ENCODE measurements at places on chromosomes 7 and 10.
A peak's percentile ranks its signal among the peaks of the same experiment; 100 is the strongest.

- DNase-seq = no peak
These were observed 116.6 kb upstream of the MACROH2A2 start for GRCh38 chr10:69936091-69936490.

DNA sequence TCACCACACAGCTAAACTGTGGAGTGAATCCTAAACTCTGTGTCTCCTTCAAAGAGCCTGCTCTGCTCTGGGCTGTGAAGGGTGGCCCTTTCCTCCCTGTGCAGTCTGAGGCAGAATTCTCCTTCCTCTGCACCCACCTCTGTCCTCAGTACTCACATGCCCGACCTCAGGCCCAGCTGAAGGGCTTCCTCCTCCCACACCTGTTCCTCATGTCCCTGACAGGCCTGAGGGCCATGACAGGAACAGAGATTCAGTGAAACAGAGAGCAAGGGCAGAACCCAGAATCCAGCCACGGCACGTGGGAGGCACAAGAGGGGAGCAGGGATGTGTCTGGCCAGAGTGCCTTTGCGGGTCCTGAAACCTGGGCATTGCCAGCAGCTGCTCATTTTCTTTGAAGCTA, 13.9 kb downstream of the CREB3L2 start:
- no peak for DNase-seq

GRCh38 chr10:73810735-73811465, 498 bp downstream of the NDST2 start:
- peak; percentile 43 for DNase-seq

DNA sequence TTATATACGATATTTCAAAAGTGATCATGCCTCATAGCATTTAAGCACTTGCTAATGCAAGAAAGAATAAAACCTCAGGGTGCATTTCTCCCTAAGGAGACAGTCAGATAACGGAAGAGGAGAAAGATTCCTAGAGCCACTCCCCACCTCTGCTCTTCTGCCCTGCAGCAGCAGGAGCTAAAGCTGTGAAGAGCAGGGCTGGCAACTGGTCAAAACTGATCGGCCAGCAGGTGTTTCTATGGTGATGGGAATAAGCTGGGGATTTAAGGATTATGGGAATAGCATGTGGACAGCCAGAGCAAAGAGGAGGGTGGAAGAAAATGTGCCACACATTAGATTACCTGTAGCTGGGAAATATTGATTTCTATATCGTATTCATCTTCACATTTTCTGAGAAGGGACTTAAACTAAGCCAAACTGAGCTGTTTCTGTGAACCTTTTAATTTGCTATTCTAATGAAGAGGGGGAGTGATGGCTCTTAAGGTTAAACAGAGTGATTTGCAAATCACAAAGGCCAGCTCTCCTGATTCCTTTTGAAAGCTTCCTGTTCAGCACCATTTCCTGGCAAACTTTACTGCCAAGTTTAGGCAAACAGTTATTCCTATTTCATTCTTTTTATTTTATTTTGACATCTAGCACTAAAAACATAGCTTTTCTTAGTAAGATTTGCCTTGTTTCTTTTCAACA, 268.9 kb upstream of the PFKP start:
- no peak for DNase-seq

- no peak for DNase-seq
These were observed 536.4 kb downstream of the XPNPEP1 start for GRCh38 chr10:109386921-109387320.

- no peak for DNase-seq
These were observed 158.6 kb downstream of the TMEM178B start for GRCh38 chr7:141232286-141233051.

DNA sequence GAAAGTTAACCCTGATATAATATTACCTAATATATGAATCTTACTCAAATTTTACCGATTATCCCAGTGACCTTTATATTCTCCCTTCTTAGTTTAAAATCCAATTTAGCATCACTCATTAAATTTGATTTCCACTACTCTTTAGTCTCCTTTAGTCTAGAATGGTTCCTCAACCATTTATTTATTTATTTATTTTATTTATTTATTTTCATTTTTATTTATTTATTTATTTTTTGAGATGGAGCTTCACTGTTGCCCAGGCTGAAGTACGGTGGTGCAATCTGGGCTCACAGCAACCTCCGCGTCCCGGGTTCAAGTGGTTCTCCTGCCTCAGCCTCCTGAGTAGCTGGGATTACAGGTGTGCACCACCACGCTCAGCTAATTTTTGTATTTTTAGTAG, 92.8 kb downstream of the LCOR start:
- no peak for DNase-seq

DNA sequence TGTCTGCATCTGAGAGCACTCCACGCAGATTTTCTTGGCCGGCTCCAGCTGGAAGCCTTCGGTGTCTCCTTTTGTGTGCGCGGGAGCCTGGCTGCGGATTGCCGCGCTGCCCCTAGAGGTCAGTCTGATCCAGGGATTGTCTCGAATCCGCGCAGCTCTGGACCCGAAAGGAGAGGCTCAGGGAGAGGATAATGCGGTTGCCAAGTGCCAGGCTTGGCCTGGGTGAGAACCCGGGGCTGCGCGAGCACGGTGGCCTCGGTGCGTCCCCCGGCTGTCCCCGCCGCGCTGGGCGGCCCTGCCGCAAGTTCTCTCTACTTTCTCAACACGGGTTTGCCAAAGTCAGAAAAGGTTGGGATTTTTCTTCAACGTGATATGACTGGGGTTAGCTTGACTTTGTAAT, 140.9 kb downstream of the ADCYAP1R1 start:
- DNase-seq = peak; percentile 0

- DNase-seq = no peak
These were observed 277.4 kb downstream of the ARL4A start for GRCh38 chr7:12964836-12965235.

DNA sequence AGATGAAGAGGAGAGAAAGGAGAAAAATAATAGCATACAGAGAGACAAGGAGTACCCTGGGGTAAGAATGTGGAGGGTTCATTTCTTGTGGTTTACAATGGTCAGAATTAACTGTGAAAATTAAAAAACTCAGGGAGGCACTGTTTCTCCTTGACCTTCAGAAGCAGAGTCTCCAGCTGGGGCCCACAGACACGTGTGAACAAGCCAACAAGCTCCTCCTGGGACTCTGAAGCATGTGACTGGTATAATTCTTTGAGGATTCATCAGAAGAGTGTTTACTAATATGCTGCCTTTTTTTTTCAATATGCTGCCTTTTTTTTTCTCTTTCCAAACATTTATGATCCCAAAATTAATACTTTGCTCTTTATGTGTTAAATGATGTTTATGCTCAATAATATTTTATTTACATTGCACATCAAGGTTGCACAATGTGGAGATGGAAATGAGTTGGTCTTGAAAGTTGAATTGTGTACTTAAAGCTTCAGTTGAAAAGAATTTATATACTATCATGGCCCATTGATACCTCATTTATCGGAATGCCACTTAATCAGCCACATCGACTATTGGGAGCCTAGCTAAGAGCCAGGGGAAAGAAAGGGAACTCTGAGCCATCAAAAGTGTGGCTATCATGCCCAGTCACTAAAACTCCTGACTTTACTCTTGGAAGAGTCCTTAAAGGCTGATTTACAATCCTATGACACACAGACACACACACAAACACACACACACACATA, 134.7 kb upstream of the RHOBTB1 start:
- no peak for DNase-seq

- no peak for DNase-seq
These were observed 173.3 kb downstream of the SLIT1 start for GRCh38 chr10:97012470-97012869.

- no peak for DNase-seq
These were observed 149.8 kb upstream of the STEAP4 start for GRCh38 chr7:88456490-88456889.

- peak; percentile 31 for DNase-seq
These were observed 975 bp downstream of the GLCCI1 start for GRCh38 chr7:7969306-7970236.

DNA sequence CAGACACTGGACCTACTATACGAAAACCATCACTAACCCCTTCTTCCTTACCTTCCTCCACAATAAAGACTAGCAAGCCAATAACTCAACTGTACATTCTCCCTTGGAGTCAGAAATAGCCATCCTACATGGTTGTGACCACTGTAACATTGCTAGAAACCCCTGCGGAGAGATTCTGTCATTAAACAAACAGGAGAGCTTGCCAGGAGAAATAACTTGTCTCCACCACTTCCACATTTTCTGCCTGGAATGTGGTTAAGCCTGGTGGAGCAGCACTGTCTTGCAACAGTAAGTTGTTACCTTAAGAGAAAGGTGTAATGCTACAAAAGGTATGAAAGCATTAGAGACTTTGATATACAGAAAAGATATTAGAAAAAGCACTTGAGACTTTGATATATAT, 45.8 kb downstream of the THSD7A start:
- DNase-seq = no peak

- DNase-seq = no peak
These were observed 378.6 kb downstream of the REEP3 start for GRCh38 chr10:63899673-63900300.

DNA sequence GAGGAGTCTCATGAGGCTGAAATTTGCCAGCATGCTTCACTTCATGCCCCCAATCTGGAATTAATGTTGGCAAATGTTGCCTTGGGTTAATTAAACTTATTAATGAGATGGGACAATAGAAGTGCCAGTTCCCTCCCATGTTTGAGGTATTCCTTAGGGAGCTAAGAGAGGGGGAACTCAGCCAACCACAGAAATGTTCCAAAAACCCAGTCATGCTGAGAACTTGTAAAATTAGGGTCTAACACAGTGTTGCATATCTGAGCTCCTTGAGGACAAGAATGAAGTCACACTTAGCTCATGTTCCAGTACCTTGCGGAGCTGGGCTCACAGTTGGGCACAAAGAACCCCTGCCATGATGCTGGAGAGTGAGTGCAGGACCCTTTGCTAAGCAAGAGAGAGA, 89.4 kb downstream of the OAT start:
- DNase-seq = no peak

DNA sequence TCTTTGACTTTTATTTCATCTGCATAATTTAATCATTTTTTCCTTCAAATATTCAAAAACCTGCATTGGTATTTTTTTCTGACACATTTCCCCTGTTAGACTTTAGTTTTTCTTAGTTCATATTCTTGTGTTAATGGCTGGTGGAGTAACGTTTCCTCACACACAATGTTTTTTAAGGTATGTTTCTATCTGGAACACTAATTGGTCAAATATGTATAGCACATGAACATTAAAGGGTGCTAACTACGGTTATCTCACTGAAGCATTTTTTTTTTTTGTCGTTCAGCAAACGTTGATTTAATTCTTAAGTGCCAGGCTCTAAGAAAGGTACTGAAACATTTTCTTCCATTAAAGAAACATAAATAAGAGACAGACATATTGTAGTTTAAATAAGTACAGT, 87.7 kb downstream of the PTPRZ1 start:
- no peak for DNase-seq

DNA sequence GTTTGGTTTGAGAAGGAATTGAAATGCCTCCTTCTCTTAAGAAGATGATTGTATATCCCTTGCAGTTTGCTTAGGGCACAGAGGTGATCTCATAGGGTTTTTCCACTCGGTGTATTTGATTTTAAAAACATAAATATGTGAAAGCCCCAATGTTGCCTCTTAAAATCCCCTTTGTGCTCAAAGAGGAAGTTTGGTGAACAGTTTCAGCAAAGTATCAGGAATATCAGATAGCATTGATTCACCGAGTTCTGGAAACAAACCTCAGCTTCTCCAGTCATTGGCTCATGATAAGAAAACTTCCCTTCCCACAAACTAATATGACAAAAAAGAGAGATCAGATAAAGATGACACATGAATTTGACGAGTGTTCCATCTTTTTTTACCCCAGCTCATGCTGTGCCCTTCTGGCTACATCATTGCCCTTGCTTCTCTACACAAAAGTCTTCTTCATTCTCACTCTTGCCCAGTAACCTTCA, 20.1 kb upstream of the SMNDC1 start:
- DNase-seq = no peak

GRCh38 chr10:12906051-12906541, 95.4 kb downstream of the CCDC3 start:
- DNase-seq = no peak

- no peak for DNase-seq
These were observed 56.4 kb downstream of the MYPN start for GRCh38 chr10:68165643-68166042.

GRCh38 chr10:32327364-32327691, 19.6 kb downstream of the EPC1 start:
- DNase-seq = no peak

DNA sequence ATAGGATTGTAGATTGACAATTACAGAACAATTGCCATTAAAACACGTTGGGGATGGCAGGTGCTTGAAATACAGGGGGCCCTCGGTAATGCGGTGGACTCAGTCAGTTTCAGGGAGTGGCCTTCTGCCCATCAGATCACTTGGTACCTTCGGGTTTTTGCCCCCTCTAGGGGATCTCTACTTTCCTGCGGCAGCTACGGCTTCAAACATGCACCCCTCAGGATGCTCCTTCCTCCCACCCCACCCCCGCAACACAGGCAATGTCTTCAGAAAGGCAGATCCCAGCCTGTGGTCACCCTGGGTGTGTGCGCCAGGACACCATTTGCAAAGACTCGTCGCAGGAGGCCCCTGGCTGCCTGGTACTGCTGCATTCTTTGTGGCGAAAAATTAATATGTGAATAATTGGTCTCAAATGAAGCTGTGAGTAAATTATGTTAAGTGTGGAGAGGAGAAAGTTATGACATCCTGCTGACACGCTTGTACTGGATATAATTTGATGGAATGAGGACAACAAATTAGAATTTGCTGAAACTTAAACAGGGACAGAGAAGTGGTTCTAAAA, 431.0 kb upstream of the MKI67 start:
- no peak for DNase-seq

DNA sequence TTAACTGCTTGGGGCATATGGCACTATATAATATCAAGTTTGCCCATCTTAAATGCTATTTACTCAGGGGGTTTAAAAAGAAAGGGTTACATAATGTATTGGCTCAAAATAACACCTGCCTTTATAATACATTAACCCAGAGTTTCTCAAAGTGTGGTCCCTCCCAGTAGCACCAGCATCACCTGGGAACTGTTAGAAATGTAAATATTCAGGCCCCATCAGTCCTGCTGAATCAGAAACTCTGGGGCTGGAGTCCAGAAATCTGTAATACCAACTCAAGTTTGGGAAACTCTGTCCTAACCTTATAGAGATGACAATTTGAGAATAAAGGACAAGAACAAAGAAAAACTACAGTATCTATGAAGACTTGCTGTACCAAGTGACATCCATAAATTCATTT, 270.7 kb downstream of the PARD3 start:
- no peak for DNase-seq

- no peak for DNase-seq
These were observed 29.3 kb downstream of the PLEKHS1 start for GRCh38 chr10:113780681-113781250.

DNA sequence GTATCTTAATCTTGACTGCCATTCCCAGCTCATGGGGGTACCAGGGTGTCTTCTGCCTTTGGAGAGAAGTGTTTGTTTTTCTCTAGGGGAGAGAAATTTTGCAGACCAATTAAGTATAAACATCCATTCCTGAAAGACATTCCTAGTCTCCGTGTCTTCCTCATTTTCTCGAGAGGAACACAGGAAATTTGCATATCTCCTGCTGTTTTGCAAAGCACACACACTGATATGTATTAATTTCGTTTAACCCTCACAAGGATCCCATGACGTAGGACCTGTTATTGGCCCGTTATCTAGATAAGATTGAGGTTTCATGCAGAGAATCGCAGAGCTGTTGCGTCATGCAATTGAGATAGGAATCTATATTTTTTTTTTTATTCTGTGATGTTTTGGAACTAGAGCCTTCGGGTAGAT, 944 bp downstream of the RHBDD2 start:
- no peak for DNase-seq

Measured in stimulated activated CD4-positive, alpha-beta T cell treated with anti-CD3 and anti-CD28 coated beads, Interleukin-2, amount 100 ng/mL, for 48 hours (primary cell).